ENCODE measurements at places on chromosomes 2 and 18.
A peak's percentile ranks its signal among the peaks of the same experiment; 100 is the strongest.

GRCh38 chr2:10514743-10515142 is 66.6 kb upstream of the ODC1 start:
- peak; percentile 43 for ATAC-seq

- ATAC-seq: no peak
These were observed 15.7 kb downstream of the CCL20 start for GRCh38 chr2:227829337-227829736.

DNA sequence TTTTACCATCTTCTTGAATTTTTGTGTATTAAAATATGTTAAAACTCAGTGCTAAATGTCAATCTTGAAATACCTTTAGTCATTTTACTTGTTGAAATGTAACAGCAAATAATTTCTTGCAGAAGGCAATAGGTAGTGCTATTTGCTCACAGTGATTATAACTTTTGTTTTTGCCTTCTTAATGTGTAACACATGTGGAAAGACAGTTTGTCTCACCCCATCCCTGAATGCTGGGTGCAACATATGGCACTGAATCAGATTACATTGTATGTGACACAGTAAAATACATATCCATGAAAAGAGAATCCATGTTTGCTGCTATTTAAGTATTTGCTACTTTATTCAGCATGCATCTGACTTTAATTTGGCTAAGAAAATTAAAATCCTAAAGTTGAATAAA is 35.3 kb downstream of the FRZB start:
- 0 out of 3 replicates have a peak, but pooled peaks have one; percentile 16 for ATAC-seq

DNA sequence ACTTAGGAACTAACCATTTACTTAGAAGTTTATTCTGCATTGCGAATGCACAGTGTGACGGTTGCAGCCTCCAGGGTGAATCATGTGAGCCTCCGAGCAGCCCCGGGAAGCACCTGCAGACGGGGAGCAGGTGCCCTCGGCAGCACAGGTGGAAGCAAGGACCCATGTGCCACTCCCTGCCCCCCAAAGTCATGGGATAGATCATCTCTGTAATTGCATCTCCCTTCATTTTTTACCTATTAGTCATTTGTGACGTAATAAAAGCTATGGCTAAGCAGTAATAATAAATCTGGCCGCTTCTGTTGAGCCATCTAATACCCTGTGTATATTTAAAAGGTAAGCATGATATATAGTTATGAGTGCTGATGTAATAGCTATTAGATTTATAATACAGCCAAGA is 97.2 kb downstream of the PTGR3 start:
- ATAC-seq: no peak

DNA sequence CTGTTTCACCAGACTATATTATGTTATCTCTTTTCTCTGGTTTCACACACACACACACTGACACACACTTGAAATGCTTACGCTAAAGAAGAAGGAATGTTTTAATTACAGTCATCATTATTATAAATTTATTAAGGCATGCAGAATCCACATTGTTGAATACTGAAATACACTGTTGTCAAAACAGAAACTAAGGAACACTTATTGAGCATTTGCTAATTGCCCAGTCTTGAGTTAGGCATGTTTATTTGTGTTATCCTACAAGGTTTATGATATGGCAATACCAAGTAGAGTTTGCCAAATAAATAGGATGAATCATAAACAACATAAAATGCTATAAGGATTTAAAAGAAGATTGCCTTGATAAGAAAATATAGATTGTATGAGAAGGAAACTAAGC is 917.0 kb upstream of the PIK3C3 start:
- ATAC-seq: no peak

DNA sequence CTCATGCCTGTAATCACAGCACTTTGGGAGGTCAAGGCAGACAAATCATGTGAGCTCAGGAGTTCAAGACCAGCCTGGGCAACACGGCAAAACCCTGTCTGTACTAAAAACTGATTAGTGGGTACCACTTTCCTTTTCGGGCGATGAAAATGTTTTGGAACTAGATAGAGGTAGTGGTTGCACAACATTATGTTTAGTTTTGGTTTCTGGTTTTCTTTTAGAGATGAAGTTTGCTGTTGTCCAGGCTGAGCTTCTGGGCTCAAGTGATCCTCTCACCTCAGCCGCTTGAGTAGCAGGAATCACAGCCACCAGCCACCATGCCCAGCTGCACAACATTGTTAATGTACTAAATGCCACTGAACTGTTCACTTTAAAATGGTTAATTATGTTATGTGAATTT is 27.6 kb downstream of the AAK1 start:
- ATAC-seq: no peak

DNA sequence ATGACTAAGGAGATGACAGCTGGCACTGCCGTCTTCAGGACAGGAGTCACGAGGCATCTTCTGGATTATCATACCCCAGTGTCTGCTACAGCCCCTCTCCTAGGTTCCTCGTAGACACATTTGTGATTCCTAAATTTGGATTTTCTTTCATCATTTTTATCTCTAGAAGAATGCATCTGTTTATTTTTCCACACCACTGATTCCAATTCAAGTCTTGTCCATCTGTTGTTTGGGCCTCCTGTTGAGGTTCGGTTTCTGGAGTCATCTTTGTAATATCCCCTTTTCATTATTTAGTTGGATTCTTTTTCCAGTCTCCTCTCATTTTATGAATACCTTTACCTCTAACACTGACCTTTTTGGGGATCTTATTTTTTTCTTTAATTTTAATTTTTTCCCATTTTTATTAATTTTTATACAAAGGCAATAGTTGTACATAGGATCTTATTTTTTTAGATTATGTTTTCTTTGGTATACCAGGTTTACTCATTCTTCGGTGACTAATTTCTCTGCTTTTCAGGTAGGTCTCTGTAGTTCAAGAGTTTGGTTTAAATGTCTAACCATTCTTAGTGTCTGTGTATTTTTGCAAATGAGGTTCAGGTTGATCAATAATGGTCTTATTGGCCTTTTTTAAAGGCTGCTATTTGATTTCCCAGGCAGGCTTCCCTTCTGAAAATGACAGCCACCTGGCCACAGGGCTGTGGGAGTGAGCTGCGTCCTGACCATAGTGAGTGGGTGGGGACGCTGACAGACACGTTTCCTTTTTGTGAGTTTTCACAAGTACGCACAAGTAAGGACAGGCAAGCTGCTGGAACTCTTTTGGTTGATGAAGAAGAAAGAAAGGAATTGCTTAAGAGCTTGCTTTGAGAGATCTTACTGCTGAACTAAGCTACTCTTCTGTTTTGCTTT is 34.5 kb downstream of the FARP2 start:
- no peak for ATAC-seq

DNA sequence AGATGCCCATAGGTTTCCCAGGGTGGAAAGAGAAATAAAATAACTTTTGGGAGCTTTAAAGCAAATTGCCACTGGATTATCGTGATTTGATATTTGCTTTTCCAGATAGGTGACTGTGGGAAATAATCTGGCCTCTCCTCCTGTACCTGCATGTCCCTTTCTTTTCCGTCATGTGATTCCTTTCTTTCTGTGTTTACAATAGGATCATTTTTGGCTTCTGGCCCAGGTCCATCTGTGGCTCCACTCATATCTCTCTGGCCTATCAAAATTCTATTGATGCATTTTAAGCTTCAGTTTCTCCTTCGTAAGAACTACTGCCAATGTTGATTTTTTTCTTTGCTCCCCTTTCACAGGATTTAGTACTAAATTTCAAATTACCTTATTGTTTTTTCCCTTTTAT is 153.6 kb downstream of the CCDC85A start:
- no peak for ATAC-seq

GRCh38 chr2:30439879-30440278 is 7.2 kb upstream of the LCLAT1 start:
- ATAC-seq: no peak

- no peak for ATAC-seq
These were observed 28.2 kb downstream of the KCNG2 start for GRCh38 chr18:79825913-79826312.

DNA sequence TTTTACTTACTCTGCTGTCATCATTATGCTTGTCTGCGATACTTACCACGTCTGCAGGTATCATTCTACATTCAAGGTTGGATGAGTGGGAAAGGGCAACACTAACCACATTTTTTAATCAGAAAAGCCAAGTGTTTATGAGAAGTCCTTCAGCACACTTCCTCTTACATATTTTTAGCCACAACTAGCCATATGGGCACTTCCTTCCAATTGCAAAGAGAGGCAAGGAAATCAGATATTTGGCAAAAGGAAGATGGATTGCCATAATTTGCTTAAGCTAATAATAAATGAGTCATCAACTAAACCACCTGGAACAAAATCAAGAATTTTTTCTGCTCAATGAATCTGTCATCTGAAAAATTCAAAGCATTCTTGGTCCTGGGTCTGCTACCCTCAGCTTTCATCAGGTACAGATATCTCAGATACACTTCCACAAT is 16.7 kb upstream of the MRO start:
- peak; percentile 86 for ATAC-seq

GRCh38 chr2:35785564-35785963 is 570.0 kb upstream of the CRIM1 start:
- ATAC-seq: no peak

GRCh38 chr2:28713577-28714298 is 37.9 kb upstream of the PPP1CB start:
- no peak for ATAC-seq

DNA sequence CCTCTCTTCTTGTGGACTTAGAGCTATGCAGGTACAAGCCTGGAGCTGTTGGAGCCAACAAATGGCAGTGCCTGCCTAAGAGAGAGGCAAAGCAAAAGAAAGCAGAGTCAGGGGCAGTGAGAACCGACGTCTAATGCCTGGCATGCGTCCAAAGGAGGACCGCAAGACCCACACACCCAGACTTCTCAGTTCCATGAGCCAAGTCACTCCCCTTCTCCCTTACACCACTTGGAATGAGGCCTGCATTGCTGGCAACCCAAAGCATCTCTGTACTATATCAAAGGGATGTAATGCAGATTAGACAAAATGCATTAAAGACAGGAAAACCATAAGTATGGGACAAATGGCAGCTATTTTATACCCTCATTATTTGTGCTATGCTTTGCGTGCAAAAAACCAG is 49.9 kb upstream of the RNU4ATAC start:
- ATAC-seq: peak; percentile 82

GRCh38 chr18:23921716-23922285 is 92.8 kb upstream of the TTC39C start:
- ATAC-seq: no peak

DNA sequence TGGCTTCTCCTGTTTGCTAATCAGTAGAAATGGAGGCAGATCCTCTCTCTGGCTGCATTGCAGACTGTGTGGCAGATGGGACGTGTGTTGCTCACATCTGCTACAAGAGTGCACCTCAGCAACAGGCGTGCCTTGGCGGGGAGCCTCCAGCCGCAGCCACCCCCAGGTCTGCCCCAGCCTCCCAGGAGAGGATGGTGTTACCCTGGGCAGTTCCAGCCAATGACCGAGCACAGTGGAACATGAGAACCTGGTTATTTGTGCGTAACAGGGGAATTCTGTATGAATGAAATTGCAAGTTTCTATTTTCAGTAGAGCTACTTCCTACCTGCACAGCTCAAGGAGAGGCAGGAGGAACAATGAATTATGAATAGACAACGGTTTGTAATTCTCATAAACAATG is 130.6 kb upstream of the CBLN2 start:
- ATAC-seq: no peak

- no peak for ATAC-seq
These were observed 16.0 kb downstream of the SLC66A2 start for GRCh38 chr18:79935499-79935898.

DNA sequence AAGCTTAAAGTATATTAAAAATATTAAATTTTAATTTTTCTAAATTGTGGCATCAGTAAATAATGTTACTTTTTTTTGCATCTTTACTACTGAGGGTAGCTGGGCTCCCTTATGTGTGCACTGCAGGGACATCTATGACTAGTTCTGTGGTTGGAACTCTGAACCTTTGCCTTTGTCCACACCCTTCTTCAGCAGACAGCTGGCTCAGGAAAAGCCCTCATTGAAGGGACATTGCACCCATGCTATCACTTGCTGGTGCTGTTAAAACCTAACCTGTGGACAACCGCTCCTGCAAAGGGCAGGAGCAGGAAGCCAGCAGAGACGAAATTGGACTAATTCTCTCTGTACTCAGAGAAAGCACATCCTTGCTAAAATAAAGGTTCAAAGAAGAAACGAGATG is 30.1 kb downstream of the MOCOS start:
- ATAC-seq: no peak

DNA sequence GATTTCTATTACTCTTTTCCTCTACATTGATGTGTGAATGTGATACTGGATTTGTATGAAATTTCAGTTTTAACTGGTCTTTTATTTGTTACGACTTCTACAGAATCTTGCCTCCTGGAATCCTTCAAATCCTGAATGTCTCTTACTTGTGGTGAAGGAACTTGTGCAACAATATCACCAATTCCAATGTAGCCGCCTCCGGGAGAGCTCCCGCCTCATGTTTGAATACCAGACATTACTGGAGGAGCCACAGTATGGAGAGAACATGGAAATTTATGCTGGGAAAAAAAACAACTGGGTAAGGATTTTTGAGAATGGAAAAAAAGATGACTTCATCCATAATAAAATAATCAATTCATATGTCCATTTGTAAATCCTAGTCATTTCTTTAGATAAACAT is 134.6 kb downstream of the BABAM2 start:
- no peak for ATAC-seq

DNA sequence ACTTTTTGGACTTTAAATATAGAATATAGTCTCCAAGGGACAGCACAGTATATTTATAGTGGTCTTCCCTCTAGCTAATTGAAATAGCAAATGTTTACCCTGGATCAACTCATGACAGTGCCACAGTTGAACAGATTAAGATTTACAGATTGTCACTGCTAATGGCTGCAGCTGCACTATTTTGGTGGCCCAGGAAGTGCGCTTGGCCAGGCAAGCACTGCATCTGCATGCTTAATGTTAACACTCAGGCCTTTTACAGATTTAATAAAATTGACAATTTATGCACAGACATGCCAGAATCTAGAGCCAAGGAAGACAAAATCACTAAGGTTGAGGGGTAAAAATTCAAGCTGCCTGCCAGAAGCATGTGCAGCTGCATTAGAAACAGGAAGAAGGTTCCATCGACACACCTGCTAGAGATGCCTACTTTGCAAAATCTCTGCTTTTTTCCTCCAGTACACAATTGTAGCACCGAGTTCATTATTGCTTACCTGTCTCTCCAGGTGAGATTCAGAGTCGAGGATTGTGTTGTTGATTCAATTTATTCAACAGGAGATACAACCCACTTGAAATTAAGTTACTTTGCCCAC is 1042.3 kb upstream of the NRXN1 start:
- no peak for ATAC-seq

GRCh38 chr2:38037757-38038621 is 38.0 kb downstream of the CYP1B1 start:
- ATAC-seq: no peak

DNA sequence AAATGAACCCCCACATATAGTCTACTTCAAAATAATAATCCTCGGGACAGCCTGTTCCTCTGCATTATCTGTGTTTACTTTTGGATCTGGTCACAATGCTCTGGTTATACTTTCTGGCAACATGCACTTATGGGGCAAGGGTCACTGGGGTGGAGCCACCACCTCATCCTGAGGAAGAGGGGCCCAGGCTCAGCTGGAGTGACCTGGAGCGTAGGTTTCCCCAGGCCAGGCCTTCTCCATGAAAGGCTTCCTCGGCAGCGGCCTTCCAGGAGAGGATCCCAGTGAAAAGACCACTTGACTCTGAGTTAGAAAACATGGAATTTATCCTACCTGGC is 237.4 kb downstream of the SETBP1 start:
- ATAC-seq: no peak
